GM19239 (cell line): ENCODE measurements at places on chromosomes 11 and 22.

DNA sequence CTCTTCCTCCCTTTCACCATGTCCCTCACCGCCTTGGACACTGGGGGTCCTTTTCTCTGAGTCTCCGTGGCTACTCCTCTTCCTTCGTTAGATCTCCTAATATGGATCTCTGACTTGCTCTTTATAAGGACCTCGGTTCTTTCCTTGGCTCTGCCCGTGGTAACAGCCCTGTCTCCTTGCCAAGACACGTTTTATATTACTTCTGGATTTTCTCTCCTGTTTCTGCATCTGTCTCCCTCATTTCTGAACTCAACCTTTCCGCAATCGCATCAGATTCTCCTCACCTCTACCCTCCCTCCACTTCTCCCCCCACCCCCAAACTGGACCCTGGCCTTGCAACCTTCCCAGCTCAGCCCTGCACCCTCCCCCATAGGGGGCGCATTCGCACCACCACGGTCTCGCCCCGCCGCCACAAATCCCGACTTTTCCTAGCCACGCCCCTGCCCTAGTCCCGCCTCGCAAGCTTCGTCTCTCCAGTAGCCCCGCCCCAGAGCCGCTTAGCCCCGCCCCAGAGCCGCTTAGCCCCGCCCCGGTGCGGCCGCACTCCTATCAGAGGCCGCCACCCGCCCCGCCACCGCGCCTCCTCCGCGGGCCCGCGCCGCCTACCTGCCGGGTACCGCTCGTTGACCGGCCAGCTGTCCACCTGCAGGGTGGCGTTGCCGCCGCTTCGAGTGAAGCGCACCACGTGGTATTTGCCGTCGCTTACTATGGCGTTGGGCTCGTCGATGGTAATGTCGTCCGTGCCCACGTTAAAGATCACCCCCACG, 39.0 kb downstream of the SLC22A12 start:
- DNase-seq = no peak

- DNase-seq = no peak
Measured at GRCh38 chr22:23682077-23682476, 8.7 kb upstream of the RGL4 start.

DNA sequence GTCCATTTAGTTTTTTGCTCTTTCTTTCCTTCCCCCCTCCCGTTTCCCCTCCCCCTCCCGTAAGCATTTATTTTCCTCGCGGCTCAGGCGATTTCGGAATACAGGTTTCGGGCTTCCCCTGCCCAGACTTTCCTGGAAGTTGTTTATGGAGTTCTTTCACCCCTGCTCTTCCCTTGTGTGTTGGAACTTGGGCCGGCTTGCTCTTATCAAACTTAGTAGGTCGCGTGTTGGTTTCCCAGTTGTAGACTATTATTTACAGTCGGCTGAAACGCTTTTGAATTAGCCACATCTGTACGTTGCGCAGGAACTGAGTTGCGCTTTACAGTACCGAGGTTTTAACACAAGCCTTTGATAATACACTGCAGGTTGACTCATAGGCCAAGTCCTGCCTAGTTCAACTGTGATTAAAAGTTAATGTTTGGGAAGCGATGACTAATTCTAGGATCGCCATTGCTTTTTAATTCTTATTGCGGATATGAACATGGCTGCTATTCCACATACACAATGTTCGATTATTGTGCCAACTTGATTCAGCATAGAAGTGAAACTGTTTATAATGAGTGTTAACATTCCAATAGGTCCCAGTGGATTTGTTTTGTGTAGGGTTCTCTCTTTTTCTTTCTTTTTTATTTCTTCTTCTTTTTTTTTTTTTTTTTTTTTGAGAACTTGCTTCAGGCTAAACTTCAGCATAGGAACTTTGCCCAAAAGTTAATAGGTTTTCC, 1.7 kb downstream of the YAP1 start:
- DNase-seq = no peak

DNA sequence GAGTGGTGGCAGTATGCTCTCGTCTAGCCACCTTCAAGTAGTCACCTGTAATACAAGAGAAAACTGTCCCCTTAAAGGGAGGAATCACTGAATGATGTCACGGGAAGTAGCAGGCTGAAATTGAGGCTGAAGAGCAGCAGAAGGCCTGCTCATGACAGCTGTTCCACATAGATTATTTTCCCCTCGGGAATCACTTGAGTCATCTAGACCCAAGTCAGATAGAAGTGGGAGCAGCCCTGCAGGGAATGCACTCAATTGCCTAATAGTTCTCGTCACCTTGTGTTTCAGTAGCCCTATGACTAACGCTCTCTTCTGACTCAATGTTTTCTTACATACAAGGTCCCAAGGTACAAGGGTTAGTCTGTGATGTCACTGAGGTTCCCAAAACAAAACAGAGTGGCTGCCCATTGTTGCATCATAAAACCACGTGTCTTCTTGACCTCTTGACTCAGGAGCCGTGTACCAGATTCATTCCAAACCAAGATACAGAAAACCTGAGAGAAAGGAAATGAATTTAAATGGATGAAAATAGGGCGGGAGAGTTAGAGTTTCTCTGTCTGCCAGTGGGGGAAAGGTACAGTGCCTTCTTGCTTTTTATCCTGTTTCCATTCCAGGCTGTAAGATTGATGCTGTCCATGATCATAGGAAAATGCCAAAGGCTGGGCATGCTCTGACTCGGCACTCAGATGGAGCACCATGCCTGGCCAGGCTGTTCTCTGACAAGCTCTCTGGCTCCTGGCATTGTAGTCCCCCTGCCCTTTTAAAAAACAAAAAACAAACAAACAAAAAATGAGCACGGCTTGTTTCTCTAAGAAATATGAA, 21.6 kb upstream of the C11orf96 start:
- DNase-seq = no peak

GRCh38 chr22:41397143-41397811, 15.5 kb downstream of the TEF start:
- DNase-seq = no peak

GRCh38 chr11:57539342-57539741, 1.9 kb downstream of the SMTNL1 start:
- no peak for DNase-seq

DNA sequence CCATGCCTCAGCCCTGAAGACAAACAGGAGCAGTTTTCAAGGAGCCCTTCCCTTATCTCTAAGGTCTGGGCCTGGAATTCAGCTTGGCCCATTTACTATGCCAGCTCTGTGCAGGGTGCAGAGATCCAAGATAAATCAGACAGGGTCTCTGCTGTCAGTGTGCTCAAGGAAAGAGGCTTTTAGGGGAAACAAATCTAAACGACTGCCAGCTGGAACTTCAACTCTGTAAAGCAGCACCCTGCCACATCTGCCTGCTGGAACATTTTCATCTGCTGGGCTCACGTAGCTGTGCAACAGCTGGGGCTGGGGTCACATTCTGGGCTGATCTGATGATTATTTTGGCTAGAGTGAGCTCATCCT, 19.8 kb upstream of the EHF start:
- DNase-seq = no peak
